ENCODE measurements at places on chromosomes 1 and 21.
A peak's percentile ranks its signal among the peaks of the same experiment; 100 is the strongest.

DNA sequence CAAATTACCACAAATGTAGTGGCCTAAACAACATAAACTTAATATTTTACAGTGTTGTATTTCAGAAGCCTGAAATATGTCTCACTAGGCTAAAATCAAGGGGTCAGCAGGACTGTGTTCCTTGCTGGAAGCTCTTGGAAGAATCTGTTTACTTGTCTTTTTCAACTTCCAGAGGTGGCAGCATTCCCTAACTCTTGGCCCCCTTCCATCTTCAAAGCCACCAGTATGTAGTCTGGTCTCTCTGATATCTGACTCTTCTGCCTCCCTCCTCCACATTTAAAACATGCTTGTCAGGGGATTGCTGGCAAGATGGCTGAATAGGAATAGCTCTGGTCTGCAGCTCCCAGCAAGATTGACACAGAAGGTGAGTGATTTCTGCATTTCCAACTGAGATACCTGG is 567.5 kb downstream of the PLA2G4A start:
- DNase-seq: no peak

GRCh38 chr1:225430301-225430700 is 2.5 kb upstream of the LBR start:
- no peak for DNase-seq

GRCh38 chr1:226884116-226884625 is 13.8 kb downstream of the PSEN2 start:
- DNase-seq: no peak

GRCh38 chr1:99849744-99850458 is at the start of gene AGL:
Gene AGL, plus strand, starts transcription at chr1:99850361. Its CDS starts 682 bp downstream, at chr1:99851043.
- peak; percentile 70 for DNase-seq

DNA sequence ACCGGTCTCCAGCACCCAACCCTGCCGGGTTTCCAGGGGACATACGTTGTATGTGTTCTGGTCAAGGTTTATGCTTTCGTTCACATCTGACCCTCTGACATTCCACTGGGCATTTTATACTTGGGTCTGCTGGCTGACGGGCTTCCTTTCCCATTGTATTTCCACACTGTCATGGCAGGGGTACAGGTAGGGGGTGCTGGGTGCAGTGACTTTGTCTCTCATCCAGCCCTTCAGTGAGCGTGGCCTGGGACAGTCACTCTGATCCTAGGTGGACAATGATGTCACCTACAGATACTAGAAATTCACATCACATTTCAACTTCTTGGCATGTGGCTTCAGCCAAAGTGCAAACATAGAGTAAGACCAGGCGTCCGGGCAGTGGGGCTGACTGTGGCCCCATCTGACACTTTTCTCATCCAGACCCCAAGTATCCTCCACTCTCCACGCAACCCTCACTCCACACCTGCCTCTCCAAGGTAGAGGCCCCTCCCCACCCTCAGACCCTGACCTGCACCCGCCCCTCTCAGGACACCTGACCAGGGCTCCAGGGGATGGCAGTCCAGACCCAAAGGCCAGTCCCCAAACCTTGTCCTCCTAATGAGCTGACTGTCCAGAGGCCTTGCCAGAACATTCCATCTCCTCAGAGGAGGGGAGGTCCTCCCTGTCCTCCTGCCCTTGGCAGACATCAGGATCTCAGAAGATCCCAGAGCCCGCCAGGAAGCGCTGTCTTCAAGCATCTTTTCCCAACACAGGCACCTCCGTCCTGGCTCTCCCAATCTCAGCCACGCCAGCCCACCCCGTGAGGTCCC is 743 bp upstream of the KRTAP10-10 start:
- no peak for DNase-seq

GRCh38 chr1:168360151-168361021 is 79.7 kb downstream of the TBX19 start:
- DNase-seq: no peak

DNA sequence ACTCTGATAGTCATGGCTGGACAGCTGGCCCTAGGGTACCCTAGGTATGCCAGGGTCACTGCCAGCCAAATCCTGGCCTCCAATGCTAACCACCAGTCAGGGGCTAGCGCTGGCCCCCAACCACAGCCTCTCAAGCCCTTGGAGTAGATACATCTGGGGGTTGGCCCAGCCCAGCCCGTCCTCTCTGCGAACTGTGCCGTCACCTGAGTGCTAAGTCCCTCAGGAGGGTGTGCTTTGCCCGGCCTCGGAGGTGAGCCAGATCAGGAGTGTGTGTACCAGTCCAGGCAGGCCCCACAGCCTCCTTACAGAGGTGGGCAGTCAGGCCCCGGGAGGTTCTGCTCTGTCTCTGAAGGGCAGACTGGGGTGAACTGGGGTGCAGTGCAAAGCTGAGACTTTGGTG is 34.0 kb upstream of the DISP3 start:
- no peak for DNase-seq

DNA sequence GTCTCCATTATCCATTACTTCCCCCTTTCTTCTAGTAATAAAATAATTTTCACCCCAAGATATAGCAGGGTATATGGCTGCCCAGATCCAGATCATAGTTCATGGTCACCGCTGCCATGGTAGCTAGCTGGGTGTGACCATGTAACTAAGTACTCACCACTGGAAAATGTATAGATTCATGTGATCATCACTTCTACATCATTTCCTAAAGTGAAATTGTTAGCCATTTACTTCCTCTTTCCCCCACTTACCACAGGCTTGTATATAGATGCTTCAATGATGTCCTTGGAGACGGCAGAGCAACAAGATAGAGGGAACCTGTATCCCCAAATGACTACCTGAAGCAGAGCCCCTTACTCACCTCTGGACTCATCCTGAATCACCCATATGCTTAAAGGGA is 22.7 kb upstream of the EYA3 start:
- no peak for DNase-seq

- DNase-seq: no peak
Measured at GRCh38 chr1:77543822-77544448, 138.5 kb downstream of the ZZZ3 start.

All from stimulated activated CD8-positive, alpha-beta memory T cell treated with anti-CD3 and anti-CD28 coated beads, Interleukin-15, amount 100 ng/mL, for 24 hours (primary cell).